ENCODE measurements at places on chromosomes 5 and 9.

GRCh38 chr5:174384509-174384947 lies 339.0 kb downstream of the NSG2 start:
- DNase-seq, result no peak

DNA sequence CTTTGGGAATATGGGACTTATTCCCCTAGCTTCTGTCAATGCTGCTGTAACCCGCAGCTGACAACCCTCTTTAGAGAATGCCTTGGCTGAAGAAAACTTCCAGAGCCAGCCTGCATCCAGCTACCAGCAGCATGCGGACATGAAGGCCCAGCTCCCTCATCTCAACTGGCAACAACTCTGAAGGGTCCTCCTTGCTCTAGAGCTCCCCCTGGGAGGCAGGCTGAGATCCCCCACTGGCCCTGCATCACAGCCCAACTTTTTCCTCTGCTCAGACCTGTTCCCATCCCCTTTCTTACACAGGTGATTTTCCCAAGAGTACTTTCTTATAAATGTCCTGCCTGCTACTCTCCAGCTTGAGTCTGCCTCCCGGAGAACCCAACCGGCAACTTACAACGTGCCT lies 18.7 kb upstream of the WNT8A start:
- no peak for DNase-seq

DNA sequence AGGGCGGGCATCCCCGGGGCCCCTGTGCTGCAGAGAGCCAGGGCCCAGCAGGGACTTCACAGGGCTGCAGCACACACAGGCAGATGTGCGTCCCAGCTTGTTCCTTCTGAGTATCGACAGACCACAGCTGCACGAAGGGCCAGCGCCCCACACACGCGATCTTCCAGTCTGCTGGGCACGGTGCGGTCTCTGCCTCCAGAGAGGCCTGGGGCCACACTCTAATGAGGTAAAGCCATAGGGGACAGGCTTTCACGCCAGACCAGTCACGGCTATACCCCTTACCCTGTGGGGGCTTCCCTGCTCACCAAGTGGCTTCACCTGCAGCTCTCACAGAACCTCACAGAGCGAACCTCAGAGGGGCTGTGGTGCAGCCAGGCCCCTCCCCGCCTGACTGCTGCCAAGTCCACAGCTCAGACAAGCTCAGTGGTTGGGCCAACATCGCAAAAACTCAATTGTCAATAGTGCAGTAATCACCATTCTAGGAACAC lies 82.2 kb downstream of the SHB start:
- DNase-seq, result no peak

GRCh38 chr9:120780367-120780766 lies 12.8 kb downstream of the FBXW2 start:
- DNase-seq, result no peak

GRCh38 chr5:160011471-160011870 lies 2.5 kb downstream of the TTC1 start:
- no peak for DNase-seq

- peak; percentile 90 for DNase-seq
Observed at GRCh38 chr9:101465326-101465915, 29.8 kb upstream of the ALDOB start.
